Coronary artery (tissue), 2 donors: ENCODE measurements at places on chromosomes 11 and 22.

- DNase-seq = no peak
Observed at GRCh38 chr22:46857142-46857884, 94.9 kb downstream of the TBC1D22A start.

- DNase-seq = no peak
Observed at GRCh38 chr11:86370922-86371594, 3.6 kb upstream of the CCDC81 start.

DNA sequence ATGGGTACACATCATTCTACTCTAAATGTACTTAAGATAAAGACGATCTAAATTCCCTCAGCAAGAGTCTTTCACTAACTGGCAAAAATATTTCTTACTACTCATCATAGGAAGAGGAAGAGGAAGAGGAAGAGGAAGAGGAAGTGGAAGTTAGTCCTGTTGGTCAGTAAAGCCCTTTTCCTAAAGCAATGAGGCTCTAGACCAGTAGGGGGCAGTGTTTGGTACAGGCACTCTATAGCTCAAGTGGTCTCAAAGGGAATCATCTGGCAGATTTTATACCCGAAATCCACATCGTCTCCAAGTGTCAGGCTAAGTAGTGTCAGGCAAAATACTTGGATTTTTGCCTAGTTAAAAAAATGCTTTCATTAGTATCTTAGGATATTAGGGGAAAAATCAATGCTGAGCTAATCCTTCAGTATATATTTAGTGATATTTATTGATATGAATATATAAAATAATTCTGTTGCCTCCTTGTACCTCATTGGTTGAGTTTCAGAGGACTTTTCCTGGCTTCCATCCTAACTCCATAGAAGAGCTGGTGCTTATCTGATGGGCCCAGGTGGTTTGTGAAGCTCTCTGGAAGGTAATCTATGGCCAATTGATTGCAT is 7.7 kb downstream of the BLID start:
- DNase-seq = no peak

GRCh38 chr11:76670485-76671236 is at the start of gene LRRC32:
Gene LRRC32, minus strand, starts transcription at chr11:76670747. Its CDS starts 4,793 bp downstream, at chr11:76665954.
- DNase-seq = no peak

GRCh38 chr11:71246559-71246958 is 5.8 kb downstream of the SHANK2 start:
- DNase-seq = peak; percentile 63

GRCh38 chr11:3135481-3136440 is 29.3 kb downstream of the OSBPL5 start:
- DNase-seq = no peak

DNA sequence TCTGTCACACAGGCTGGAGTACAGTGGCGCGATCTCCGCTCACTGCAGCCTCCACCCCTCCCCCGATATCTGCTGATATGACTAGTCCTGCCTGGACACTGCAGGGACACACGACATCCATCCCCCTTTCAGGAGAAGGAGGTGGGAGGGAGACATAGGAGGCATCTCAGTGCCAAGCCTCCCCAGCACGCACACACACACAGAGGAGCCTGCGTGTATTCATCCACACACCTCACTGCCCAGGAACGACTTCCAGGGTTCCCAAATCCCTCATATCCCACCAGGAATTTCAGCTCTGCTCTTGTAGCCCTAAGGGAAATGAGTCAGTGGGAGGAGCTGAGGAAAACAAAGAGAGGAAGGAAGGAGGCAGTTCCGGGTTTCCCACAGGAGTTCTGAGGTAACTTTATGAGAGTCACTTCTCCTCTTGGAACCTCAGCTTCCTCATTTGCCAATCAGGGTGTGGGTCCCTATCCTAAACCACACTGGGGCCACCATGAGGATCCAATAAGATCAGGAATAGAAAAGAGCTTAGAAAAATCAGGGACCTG is 37.2 kb upstream of the ACER3 start:
- DNase-seq = no peak

- DNase-seq = no peak
Observed at GRCh38 chr11:11703885-11704284, 82.1 kb upstream of the GALNT18 start.

- DNase-seq = no peak
Observed at GRCh38 chr11:45110562-45110961, 35.9 kb upstream of the PRDM11 start.

DNA sequence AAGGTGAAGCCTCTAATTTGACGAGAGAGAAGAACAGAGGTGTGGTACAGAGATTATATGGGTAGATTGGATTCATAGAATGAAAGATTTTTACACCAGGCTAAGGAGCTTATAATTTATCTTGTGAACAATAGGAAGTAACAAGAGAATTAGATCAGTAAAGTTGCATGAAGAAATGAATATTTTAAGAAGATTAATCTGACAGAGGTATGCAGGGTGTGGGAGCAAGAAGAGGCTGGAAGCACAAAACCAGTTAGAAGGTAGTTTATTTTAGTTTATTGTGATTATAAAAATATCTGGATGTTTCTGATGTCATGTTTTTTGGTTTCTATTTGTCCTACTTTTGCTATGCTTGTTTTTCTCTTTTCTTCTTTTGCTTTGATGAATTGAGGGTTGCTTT is 15.7 kb downstream of the SLC5A12 start:
- DNase-seq = no peak

- no peak for DNase-seq
Observed at GRCh38 chr22:49427941-49428340, 399.7 kb downstream of the BRD1 start.

DNA sequence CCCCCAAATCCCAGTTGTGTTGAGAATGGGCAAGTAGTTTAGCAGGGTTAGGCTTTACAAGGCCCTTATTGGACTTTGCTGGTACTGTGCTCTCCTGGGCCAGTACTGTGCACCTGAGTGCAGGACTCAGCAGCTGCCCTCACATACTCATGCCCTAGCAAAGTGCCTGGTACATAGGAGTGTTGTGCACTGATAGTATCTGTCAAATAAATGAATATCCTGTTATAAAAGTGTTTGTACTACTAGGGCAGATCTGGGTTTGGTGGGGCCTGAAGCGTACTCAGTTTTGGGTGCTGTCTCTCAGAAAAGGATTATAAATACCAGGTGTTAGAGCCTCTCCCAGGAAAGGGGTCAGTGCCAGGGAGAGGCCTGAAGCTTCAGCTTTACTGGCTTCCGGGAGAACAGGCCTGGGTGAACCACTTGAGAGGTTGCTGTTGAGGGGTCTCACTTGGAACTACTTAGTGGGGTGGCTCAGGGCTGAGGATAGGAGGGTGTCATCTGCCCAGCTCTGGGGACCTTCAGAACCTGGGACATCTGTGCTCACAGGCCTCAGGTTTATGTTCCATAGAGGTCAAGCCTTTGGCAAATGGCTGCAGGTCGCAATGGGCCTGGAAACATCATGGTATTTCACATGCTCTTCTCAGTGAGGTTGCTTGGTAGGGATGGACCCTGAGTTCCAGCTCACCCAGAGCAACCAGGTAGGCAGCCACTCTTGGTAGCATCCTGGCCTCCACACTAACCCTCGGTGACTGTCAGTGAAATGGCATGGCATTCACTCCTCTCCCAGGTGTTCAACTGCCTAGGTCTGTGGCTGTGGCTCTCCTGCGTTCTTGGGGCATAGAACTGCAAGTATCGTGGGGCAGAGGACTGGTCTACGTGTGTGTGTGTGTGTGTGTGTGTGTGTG is 106.1 kb downstream of the ZBTB16 start:
- no peak for DNase-seq

- peak; percentile 68 for DNase-seq
Observed at GRCh38 chr11:73398721-73399120, 22.5 kb downstream of the RELT start.

DNA sequence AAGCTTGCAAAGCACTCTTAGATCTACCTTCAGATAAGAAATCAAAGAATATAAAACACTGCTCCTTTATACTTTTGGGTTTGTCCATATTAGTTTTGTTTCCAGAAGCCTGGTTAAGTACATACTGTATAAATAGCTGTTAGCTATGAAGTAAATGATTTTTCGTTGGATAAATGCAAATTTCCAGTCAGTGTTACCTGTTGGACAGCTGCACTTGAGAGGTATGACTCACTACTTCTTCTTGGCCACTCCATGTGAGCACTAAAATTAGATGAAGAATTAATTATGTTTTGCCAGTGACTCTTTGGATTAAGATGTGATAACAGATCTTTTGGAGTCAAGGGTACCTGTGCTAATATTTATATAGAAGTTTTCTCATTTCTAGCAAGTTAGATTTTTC is 9.5 kb upstream of the TSG101 start:
- no peak for DNase-seq

DNA sequence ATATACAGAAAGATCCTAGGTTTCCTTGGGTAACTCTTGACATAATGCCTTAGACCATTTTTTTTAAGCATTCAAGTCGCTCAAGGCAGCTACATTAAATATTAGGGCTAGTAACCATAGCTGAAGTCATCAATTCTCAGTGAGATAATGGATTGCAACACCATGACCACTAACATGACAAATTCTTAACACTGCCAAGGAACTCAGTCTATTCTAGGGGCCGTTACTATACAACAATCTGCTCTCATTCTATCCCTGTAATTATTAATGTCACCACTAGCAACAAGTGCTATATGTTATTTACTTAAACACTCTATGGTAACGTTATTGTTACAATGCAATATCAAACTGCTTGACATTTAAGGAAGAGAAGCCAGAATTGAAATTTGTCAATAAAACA is 3.2 kb upstream of the STK33 start:
- no peak for DNase-seq

DNA sequence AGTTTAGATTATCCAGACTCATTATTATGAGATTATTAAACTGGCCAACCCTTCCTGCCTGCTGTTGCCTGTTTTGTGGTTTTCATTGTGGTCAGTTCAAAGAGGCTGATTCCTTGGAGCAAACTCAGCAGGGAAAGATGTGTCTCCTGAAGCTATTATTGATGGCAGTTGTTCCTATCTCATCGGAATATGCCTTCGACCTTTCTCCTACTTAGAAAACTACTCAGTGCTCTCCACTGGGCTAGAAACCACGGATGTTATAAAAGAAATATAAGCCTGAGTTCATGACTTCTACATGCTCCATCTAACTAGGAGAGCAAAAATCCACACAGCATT is 80.2 kb upstream of the NAV2 start:
- no peak for DNase-seq

DNA sequence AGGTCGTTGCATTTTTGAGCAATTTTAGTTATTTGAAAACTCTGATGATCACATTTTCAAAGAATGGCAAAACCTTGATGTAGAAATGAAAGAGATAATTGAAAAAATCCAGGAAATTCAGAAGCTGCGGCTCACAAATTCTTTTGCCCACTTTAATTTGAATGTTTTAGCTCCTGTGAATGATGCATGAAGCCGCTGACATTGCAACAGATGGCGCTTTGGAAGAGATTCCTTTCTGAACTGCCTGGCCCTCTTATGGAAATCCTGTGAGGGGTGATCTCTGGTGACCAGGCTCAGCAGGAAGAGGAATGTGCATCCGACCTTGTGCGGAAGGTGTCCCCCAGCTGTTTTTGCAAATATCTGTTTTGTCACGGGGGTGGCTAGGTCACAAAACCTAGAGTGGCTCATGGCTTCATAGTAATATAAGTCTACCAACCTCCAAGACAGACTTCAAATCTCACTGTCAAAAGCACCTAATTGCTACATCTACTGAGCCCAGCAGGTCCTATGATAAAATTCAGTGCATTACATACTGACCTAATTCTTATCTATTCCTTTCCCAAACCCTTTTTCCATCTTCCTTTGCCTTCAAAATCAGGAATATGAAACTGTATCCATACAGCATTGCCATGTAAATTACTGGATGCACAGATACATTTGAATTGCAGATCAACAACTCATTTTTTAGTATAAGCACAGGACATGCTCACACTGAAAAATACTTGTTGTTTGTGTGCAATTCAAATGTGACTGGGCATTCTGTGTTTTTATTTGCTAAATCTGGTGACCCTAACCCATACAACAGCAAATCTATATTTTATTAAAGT is 412.7 kb downstream of the ETS1 start:
- DNase-seq = no peak

GRCh38 chr22:17922925-17923903 is 101.1 kb downstream of the MICAL3 start:
- DNase-seq = no peak

- DNase-seq = no peak
Observed at GRCh38 chr11:44550123-44550522, 15.3 kb upstream of the CD82 start.

GRCh38 chr11:2994336-2994730 is 2.2 kb upstream of the NAP1L4 start:
- DNase-seq = peak; percentile 64

- DNase-seq = no peak
Observed at GRCh38 chr11:129018991-129019390, 76.3 kb upstream of the TP53AIP1 start.

GRCh38 chr11:6742260-6742659 is 29.5 kb downstream of the OR2AG2 start:
- DNase-seq = no peak

- DNase-seq = no peak
Observed at GRCh38 chr11:8745431-8746253, 63.0 kb downstream of the RPL27A start.

GRCh38 chr22:28429711-28430110 is 249.9 kb downstream of the TTC28 start:
- DNase-seq = no peak

- DNase-seq = no peak
Observed at GRCh38 chr11:76841923-76842452, 18.7 kb upstream of the ACER3 start.

- DNase-seq = no peak
Observed at GRCh38 chr11:1750840-1751530, 590 bp upstream of the IFITM10 start.

DNA sequence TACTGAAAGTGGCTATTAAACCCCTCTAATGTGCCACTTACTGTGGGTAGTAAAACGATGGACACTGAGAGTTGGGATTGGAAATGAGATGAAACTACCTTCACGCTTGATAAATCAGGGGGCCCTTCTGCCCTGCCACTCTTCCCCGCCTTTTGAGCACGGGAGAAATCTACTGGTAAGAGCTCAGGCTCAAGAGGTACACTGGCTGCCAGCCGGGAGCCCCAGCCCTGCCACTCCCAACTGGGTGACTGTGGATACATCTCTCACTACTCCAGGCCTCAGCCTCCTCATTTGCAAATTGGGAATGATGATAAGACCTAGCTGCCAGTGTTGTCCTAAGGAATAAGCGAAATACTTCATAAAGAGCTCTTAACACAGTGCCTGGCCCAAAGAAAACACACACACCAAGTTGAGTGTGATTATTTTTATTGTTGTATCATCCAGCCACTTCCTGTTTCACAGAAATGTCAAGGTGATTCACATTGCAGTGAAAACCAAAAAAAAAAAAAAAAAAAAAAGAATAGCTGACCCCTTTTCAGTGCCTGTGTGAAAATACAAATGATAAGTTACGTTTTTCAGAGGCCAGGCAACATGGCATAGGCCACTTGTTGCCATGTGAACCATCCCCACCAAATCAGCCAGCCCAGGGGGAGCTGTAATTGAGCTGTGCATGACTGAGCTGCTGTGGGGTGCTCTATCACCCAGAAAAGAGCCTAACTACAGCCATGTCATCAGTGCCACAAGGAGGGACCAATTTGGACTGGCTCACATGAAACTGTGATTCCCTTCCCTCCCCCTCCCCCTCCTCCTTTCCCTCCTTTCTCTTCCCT is 4.4 kb upstream of the ZNRD2 start:
- no peak for DNase-seq

GRCh38 chr11:124894606-124895430 is 2.8 kb downstream of the ROBO4 start:
- no peak for DNase-seq
